Left renal pelvis (tissue), 4 donors: ENCODE measurements at places on chromosomes 6 and 20. TPM values are rescaled to one million over a fixed set of nuclear protein-coding genes. Genes with fewer than 3 reads are reported as not detected.
A peak's percentile ranks its signal among the peaks of the same experiment; 100 is the strongest.

DNA sequence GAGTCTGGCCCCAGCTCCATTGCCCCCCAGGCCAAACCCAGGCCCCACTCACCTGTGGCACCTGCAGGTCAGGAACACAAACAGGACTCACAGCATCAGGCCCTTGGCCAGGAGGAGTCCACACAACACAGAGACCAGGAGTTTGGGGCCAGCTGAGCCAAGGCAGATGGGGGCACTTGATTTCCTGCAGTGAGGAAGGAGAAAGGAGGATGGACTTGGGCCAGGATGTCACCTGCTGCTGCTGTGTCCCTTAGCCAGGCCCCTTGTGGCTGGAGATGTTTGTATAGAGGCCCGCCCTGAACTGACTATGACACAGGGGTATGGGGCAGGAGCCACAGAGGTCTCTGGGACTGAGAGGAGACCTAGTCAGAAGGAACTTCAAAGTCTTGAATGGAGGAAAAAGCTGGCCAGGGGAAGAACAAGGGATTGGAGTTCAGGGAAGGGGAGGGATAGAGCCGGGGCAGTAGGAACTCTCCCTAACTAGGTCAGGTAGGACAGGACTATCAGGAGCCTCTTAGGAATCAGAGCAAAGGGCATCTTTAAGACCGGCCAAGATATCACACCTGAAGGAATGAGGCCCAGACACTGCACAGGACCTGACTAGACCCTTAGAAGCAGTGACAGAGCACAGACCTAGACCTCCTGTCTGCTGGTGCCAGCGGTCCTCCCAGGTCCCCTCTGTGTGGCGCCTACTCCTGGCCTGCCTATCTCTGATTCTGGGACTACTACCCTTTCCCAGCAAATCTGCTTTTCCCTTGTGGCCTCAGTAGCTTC is 8.8 kb upstream of the TREML2 start:
- no peak for DNase-seq

Gene SLC4A11
- 0.42 TPM for polyA plus RNA-seq

Gene SAMD5
- 16.5 TPM for polyA plus RNA-seq

Gene NUS1
- 59.0 TPM for polyA plus RNA-seq

DNA sequence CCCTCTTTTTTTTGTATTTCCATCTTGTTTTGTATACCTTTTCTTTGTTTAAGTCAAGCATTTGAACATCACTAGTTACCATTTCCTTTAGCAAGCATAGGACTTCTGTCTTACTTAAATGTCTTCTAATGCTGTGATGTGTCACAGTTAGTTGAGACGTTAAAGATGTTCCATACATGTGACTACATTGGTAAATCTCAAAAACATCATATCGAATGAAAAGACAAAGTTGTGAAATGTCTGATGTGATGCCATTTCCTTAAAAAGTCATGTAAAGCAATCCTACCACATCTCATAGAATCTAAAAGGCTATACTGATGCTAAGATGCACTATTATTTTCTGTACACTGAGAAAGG is 26.8 kb downstream of the SLC16A10 start:
- DNase-seq, result no peak

Gene GLP1R
- 0.84 TPM for polyA plus RNA-seq

DNA sequence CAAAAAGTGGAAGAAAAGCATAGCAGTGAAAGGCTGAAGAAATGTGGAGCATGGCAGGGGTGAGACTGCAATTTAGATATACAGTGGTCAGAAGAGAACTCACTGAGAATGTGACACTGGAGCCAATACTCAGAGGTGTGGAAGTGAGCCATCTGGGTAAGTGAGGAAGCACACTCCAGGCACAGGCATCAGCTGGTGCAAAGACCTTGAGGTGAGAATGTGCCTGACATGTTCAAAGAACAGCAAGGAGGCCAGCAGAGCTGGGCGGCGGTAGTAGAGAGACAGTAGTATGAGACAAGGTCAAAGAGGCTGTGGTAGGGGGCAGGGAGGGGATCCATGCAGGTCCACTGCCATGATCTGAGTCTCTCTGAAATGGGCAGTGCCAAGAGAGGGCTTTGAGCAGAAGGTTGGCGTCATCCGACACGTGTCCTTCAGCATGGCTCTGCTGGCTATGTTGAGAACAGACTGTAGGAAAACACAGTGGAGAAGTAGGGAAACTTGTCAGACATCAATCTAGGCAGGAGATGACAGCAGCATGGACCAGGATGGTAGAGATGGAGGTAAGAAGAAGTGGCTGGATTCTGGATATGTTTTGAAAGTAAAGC is 84.4 kb downstream of the PLCG1 start:
- no peak for DNase-seq

Gene TNNC2
- 1.3 TPM for polyA plus RNA-seq

- DNase-seq, result no peak
These were observed 1.7 kb downstream of the POPDC3 start for GRCh38 chr6:105178110-105178509.

Gene TCF21
- 199 TPM for polyA plus RNA-seq

GRCh38 chr20:4064144-4064909 is 49.0 kb upstream of the RNF24 start:
- DNase-seq, result peak; percentile 75

DNA sequence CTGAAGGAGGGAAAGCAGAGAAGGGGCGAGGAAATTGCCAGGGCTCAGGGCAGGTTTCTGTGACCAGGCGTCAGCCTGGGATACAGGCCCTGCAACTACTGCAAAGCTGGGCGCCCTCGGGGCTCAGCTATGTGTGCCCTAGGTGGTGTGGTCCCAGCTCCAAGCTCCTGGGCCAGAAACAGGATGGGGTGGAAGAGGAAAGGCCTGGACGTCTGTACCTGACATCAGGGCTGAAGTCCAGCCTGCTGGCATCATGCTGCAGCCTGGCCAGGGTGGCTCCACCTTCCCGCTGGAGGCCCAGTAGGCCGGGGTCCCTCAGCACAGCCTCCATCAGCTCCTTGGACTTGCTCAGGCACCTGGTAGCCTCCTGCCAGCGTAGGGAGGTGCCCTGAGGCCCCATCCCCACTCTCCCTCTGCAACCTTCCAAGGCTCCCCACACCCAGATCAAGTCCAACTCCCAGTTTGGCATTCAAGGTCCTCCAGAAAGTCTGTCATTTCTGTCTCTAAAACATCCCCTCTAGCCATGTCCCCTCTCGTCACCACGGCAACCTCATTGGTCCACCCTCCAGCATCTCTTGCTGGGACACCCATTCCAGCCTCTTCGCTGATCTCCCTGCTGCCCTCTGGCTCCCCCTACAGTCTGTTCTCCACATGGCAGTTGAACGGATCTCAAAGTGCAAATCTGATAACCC is 38.2 kb downstream of the KIAA1755 start:
- no peak for DNase-seq

- no peak for DNase-seq
These were observed 30.4 kb downstream of the FYN start for GRCh38 chr6:111842891-111843290.

- no peak for DNase-seq
These were observed 49.3 kb upstream of the MTRF1L start for GRCh38 chr6:153051801-153052200.

DNA sequence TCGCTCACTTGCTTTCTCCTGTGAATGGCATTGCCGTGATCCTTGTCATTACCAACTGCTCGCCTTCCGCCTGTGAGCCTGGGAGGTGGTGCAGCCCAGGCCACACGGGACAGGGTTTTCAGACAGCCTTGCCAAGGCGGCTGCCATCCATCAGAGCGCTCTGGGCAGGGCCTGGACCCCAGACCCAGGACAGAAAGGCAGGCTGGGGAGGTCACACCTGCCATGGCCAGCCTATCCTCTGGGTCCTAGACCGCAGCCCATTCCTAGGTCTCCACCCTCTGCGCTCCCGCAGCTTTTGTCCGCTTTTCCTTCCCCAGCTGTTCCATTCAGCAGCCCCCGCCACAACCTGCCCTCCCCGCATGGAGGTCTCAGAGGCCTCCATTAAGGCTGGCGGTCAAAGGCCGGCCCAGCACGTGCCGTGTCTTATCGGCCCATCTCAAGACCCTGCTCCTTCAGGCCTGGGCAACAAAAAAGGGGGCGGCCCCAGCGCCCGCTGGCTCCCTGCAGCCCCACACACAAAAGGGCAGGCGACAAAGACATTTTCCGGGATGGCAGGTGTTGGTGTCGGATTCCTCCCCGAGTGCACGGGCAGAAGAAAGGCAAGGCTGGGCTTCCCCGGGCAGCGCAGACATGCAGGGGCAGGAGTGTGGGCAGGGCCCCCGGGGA is 28.1 kb downstream of the INSM1 start:
- no peak for DNase-seq

- DNase-seq, result no peak
These were observed 37.3 kb downstream of the TFEB start for GRCh38 chr6:41697861-41698781.

GRCh38 chr6:16704401-16705045 is 56.7 kb downstream of the ATXN1 start:
- DNase-seq, result no peak

GRCh38 chr6:143370812-143371370 is 79.6 kb downstream of the ADAT2 start:
- no peak for DNase-seq

GRCh38 chr20:24779946-24780345 is 169.1 kb upstream of the CST7 start:
- DNase-seq, result no peak

DNA sequence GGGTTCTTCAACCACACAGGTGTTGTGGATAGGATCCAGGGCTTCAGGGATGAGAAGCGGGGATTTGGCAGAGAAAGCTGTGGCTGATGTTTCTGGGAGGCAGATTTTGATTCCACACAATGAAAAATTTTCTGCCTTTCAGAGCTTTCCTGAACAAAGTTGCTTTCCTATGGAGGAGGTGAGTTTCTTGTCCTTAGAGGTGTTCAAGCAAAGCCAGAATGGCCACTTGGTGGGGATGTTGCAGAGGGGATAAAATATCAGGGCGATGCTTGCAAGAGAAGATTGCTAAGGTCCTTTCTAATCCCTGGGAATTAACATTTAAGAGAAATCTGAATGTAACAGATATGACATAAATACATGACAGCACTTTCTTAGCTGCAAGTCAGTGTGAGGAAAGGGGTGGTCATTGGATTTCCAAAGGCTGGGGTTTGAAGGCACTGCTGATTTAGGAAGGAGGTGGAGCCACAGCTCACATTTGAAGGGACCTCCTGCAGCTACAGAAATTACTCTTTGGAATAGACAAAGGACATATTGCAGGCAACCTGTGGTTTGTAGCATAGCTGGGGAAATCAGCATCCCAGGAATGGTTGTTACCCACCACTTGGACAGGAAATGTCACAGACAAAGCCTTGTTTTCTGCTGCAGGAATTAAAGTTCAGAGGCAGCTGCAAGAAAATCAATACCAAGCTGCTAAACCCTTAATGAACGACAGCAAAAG is 271.1 kb upstream of the CHD6 start:
- no peak for DNase-seq

DNA sequence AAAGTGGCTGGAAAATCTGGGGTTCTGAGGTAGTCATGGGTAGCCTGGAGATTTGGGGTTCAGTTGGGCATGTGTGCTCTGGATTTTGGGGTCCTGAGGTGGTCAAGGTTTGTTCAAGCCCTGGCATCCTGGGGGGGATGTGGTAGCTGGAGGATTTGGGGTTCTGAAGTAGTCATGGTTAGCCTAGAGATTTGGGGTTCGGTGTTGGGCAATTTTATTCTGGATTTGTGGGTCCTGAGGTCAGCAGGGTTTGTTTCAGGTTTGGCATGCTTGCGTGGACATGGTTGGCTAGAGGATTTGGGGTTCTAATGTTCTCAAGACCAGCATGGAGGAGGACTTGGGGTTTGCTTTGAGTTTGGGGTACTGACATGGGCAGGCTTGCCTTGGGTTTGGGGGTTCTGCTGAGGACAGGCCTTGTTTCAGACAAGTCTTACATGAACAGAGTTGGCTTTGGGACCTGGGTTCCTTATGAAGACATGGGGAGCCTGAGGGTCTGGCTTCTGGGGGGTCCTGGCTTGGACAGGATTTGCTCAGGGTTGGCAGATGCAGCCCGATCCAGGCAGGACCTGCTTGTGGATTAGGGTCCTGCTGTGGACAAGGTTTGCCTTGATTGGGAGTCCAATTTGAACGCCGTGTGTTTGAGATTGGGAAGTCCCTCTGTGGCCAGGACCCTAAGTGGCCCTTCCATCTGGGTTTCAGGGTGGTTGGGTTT is 906 bp downstream of the ANKRD60 start:
- no peak for DNase-seq

Gene FAXC
- 6.4 TPM for polyA plus RNA-seq

Gene FUT9
- polyA plus RNA-seq, result 5.1 TPM

DNA sequence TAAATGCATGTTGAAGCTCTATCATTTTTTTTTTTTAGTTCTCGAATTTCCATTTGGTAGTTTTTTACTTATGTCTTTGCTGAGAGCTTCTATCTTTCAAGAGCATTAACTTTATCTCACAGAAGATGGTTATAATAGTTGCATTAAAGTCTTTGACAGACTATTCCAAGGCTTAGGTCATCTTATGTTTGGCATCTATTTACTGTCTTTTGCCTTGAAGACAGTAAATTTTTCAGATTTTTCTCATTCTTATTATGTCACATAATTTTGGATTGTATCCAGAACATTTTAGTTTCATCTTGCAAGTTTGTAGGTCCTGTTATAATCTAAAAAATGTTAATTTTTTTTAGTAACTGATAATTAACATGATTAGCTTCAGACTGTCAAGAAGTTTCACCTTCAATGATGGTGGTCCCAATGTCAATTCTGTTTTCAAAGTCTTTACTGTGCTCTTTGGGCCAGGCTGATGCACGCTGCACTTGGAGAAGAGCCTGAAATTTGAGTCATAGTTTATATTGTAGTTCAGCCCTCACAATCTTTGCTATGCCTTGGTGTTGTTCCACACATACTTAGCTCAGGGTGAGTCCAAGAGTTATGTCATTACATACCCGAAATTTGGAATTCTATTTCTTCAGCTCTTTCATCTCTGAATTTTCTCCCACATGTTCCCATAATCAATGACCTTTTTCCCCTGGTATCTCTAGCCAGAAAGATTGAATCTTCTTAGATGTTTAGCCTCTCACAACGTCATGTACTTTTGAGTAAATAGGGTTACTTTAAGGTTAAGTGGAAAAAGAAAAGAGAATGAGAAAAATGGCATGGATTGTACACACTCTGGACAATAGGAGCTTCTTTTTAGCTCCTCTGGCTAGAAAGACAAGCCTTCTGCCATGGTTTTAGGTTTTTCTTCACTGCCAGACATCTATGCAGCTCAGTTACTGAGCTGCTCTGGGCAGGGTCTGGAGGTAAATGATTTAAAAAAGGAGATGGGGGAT is 110.3 kb upstream of the BTBD3 start:
- no peak for DNase-seq

GRCh38 chr6:75349262-75349984 is 64.8 kb upstream of the TMEM30A start:
- no peak for DNase-seq

DNA sequence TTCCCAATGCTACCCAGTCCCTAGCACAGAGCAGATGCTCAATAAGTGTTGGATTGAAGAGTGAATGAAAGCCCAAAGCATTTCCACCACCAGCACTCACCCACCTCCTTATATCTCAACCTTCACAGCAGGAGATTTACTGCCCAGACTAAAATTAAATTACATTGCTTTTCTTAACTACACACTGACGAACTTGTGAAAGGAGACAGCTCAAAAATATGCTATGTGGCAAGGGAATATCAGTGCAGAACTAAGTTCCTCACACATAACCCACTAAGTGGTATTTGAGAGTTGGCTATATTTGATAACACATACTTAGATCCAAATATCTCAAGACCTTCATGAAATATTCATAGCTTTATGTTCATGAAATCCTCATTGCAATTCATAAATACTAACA is 137.7 kb downstream of the FRK start:
- no peak for DNase-seq

Gene ZBTB22
- 25.5 TPM for polyA plus RNA-seq
